ENCODE measurements at places on chromosomes 2 and 18.
A peak's percentile ranks its signal among the peaks of the same experiment; 100 is the strongest.

DNA sequence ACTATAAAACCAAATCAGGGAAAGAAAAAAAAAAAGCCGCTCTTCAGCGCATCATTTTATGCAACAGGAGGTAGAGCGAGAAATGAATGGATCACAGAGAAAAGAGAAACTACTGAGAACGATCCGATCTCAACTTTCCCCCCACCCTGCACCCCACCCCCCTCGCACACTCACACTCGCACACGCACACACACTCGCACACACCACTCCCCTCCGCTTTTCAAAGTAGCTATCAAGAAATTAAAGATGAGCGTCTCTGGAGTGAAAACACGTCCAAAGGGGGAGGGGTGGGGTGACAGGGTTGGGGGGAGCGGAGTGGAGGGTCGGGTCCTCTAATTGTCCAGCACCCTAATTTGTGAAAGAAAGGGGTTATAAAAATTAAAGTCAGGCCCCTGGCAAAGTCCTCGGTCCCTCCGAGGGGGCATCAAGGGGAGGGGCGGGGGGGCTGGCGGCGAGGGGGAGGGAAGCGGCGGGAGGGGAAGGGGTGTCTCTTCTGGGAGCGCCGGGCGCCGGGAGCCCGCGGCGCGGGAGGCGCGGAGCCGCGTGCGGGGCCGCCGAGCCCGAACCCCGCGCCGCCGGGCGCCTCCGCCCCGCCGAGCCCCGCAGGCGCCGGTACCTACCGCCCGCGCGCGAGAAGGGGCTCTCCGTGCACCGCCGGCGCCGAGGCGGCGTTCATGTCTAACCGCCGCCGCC lies 428 bp downstream of the TCF4 start:
- no peak for DNase-seq

GRCh38 chr18:10286580-10287150 lies 167.8 kb upstream of the APCDD1 start:
- no peak for DNase-seq

- no peak for DNase-seq
Observed at GRCh38 chr18:71398531-71398930, 1109.7 kb downstream of the SOCS6 start.

DNA sequence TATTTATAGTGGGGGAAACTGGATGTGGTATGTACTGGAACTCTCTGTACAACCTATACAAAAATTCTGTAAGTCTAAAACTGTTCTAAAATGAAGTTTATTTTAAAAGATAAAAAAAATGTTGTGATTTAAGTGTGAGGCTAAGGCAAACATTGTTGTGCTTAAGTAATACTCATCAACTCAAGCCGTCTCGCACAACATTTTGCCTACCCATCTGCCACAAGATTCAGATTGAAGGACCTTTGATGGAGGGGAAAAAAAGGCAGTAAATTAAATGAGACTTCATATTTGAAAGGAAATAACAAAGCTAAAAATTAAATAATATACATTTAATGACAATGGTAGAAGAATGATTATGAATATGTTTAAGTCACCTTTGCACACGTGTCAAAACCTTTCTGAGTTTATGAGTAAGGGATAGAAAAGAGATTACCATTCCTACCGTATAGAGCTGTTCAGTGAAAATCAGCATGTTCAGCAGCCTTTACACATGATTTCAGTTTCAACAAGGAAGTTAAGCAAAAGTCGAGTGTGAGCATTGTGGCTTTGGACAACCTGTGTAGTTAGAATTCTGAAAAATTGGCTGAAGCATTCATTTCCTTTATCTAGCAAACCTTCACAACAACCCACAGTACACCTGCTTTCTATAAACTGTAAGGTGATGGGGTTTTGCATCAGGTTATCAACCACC lies 499.3 kb downstream of the IRS1 start:
- no peak for DNase-seq

DNA sequence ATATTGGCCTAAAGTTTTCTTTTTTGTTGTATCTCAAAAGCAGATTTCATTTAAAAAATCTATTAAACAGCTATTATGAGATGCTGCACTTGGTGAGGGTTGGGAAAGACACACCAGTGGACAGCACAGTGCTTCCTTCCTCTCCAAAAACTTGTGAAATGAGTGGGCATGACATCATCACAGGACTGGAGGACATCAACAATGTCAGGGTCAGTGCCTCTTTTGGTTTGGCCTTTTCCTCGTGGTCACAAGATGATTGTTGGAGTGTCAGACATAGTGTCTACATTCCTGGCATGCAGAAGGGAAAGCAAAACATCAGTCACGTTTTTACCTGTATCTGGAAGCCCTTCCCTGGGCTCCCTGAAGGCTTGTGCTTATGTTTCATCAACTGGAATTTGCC lies 49.6 kb downstream of the IL1R2 start:
- DNase-seq = no peak

GRCh38 chr2:166091439-166091838 lies 36.4 kb downstream of the SCN1A start:
- no peak for DNase-seq

DNA sequence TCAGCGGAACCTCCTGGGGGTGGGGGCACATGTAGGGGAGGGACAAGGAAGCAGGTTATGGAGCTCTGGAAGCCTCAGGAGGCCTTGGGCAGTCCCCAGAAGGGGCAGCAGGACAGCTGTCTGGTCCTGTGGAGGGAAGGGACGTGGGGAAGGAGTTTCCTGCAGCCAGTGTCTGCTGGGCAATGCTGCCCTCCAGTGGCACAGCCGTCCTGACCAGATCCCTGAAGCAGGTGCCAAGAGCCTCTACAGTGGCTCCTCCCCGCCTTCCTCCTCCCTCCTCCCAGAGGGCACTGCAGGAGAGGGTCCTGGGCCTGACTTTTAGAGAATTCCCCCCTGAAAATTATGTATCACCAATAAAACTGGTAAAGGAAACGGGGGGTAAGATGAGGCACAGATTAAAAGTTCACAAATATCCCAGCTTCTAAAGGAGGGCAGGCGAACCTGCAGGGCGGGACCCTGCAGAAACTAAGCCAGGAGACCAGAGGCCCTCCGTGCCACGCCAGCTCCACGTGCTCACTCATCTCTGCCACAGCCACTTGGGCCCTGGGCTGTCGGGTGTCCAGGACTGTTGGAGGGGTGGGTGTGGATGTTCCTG lies 258.5 kb downstream of the TWIST2 start:
- no peak for DNase-seq

DNA sequence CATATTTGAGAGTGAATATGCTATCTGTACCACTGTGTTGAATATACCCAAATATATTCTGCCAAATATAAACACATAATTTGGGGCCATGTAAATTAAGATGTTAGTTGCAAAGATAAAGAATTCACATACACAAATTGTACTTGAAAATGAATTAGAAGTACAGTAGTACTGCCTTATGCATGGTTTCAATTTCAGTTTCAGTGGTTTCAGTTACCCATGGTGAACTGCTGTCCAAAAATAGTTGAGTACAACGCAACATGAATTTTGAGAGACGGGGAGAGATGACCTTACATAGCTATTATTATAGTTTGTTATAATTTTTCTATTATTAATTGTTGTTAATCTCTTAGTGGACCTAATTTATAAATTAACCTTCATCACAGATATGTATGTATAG lies 1313.0 kb upstream of the FAM98A start:
- DNase-seq = no peak

DNA sequence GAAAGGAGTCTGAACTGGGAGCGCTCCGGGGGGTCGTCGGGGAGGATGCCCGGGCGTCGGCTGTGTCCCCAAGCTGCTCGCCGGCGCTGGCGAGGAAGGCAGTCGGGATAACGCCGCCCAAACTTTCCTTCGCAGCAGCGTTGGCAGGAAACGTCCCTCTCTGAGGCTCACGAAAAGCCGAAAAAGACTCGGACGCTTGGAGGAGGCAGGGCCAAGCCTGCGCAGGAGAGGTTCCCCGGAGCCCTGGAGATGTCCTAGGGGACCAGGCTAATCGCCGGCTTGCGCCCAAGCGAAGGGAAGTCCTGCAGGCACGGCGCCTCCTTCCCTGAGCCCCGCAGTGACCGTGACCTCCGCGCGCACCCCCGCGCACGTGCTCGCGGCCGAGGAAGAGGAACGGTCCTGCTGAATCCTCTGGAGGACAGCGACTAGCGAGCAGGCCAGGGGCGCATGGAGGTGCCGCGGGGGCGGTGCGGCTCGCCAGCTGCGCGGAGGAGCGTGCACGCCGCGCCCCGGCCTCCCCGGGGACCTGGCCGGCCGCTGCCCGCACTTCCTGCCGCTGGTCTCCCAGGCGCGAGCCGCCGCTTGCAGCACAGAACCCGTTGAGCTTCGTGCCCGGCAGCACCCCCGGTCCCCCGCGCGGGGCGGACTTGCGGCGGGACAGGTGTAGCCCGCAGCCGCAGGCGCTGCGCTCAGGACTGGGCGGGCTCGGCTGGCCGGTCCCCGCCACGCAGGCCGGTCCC lies at the start of gene SH3RF3:
SH3RF3 (plus strand) TSS at position 590 of the 740 bp plus-strand sequence.
- peak; percentile 10 for DNase-seq

GRCh38 chr2:205119136-205119535 lies 563.2 kb upstream of the NRP2 start:
- DNase-seq = no peak

- no peak for DNase-seq
Observed at GRCh38 chr18:59423259-59423658, 64.2 kb upstream of the LMAN1 start.

GRCh38 chr2:56239030-56239429 lies 55.2 kb downstream of the CCDC85A start:
- DNase-seq = no peak

- DNase-seq = no peak
Observed at GRCh38 chr2:129709001-129709955, 270.2 kb upstream of the RAB6C start.

GRCh38 chr2:28362991-28363521 lies 29.6 kb upstream of the FOSL2 start:
- no peak for DNase-seq

- no peak for DNase-seq
Observed at GRCh38 chr2:46776687-46777327, 138.8 kb downstream of the MCFD2 start.

GRCh38 chr2:16114836-16115235 lies 174.5 kb downstream of the MYCN start:
- DNase-seq = no peak

GRCh38 chr2:225429717-225430116 lies 30.2 kb downstream of the NYAP2 start:
- no peak for DNase-seq

DNA sequence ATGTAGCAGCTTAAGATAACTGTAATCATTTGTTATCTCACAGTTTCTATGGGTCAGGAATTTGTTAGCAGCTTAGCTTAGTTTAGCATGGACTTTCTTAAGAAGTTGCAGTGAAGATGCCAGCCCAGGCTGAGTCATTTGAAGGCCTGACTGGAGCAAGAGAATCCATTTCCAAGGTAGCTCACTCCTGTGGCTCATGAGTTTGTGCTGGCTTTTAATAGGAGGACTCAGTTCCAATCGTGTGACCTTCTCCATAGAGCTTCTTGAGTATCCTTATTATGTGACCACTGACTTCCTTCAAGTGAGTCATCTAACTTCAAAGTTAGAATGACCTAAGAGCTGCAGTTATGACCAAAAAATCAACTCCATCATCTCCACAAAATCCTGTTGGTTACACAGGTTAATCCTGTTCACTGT lies 1.4 kb downstream of the GPATCH11 start:
- no peak for DNase-seq

GRCh38 chr18:76979111-76979751 lies 153.4 kb downstream of the MBP start:
- DNase-seq = no peak

Measured in activated gamma-delta T cell (primary cell).